ENCODE measurements at places on chromosomes 13 and 19.

DNA sequence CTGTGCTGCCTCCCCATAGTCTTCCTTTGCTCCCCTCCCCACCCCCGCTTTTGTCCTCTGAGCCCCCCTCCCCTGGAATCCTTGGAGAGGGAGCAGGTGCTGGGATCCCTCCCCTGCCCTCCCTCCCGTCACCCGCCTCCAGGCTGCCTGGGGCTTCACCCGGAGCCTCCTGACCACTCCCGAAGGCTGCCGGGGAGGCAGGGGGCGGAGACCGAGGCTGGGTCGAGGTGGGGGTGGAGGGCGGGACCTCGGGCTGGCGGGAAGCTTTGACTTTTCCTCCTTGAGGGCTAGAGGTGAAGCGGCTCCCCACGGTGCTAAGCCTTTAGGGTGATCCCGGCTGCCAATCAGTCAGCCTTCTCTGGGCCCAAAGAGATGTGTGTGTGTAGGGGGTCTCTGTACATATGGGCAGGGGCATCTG, 1.5 kb downstream of the KMT5C start:
- DNase-seq = peak; percentile 87

GRCh38 chr13:19817510-19818158, 34.9 kb upstream of the PSPC1 start:
- no peak for DNase-seq

- no peak for DNase-seq
Observed at GRCh38 chr19:6239871-6240676, 39.7 kb downstream of the MLLT1 start.

GRCh38 chr19:49391581-49392399, 3.7 kb downstream of the KASH5 start:
- peak; percentile 81 for DNase-seq

DNA sequence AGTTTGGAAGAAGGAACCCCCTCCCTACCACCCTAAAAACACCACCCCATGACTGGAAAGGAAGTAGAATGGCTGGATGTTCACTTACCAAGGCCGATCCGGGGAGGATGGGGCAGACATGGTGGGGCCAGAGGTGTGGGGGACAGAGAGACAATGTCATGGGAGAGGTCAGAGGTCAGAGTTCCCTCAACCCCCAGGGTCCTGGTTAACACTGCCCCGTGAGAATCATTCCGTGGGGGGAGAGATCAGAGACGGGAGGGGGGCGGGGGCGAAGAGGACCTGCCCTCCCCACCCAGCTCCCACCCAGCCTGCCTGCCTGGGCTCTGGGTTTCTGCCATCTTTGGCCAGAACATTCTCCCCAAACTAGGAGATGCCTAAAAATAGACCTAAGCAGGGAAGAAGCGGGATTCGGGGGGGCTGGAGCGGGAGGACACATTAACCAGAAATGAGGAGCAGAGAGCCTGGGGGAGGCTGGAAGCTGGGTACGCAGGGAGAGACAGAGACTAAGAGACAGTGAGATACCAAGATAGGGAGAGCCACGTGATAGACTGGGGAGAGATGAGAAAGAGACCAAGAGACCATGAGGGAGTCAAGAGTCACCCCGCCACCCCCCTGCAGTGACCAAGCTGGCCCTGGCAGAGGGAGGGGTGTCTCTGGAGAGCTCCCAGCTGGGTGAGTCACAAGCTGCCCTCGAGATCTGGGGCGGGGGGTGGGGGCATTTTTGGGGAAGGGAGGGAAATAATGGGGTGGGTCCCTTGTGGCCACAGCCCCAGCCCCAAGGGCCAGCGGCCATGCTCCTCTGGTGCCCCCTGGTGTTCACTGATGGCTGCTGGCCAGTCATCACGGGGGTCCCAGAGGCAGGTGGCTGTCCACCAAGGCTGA, 6.1 kb upstream of the KANK2 start:
- DNase-seq = peak; percentile 75

GRCh38 chr19:50024719-50025021, 502 bp downstream of the VRK3 start:
- DNase-seq = no peak

GRCh38 chr19:50633359-50633758, 6.3 kb downstream of the SYT3 start:
- DNase-seq = no peak

DNA sequence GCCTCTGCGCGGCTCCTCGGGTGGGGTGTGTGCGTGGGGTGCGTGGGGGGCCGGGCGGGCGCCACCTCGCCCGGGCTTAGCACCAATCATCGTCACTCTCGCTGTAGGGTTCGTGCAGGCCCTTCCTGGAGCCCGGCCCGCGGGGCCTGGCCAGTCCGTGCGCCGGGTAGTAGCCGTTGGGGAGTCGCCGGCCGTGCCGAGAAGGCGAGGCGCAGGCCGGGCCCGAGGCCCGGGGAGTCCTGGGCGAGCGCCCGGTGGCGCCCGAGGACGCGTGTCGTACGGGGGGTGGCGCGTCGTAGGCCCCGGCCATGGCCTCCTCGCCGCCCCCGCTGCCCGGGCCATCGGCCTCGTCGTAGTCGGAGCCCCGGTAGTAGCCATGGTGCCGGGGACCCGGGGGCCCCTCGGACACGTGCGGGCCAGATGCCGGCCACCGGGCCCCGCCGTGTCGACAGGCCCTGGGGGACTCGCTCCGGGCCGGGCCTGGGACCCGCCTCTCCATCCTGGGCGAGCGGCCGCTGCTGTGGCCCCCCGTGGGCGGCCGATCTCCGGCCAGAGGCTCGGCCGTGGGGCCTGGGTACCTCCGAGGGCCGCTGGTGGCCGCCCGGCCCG, 57.1 kb downstream of the IER2 start:
- DNase-seq = no peak

DNA sequence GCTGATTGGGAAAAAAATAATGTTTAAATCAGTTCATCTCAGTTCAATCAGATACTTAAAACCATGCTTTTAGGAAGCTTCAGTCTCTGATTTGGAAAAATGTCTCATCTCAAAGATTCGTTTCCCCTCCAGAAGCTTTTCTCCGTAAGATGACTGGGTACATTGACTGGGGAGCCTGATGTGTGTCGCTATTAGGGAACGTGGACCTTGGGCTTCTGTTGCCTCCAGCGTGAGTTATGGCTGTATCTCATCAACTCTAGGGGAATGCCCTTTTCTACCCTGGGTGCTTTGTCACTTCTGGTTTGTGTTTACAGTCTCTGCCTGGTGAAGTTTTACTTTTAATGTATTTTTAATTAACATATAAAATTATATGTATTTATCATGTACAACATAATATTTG, 635.5 kb upstream of the GPC6 start:
- DNase-seq = no peak

GRCh38 chr13:33554919-33555791, 262.8 kb upstream of the RFC3 start:
- no peak for DNase-seq

DNA sequence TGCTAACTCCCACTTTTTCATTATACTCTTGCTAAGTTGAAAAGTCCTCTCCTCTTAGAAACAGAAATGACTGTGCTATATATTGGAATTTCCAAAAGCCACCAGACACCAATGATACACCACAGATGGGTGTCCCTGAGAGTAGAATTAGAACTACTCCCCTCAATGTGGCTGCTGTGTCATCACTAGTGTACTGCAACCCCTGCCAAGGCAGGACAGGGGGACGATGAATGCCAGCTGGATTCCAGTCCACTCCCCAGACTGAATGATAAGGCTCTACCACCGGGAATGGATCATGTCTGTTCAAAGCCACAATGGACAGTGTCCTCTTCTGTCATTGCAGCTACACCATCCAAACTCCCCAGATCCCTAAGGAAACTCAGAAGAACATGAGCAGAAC, 69.7 kb upstream of the EDNRB start:
- no peak for DNase-seq

GRCh38 chr13:50911081-50911631, 1.6 kb downstream of the RNASEH2B start:
- no peak for DNase-seq

- DNase-seq = no peak
Observed at GRCh38 chr13:101838323-101838722, 385.8 kb downstream of the ITGBL1 start.

DNA sequence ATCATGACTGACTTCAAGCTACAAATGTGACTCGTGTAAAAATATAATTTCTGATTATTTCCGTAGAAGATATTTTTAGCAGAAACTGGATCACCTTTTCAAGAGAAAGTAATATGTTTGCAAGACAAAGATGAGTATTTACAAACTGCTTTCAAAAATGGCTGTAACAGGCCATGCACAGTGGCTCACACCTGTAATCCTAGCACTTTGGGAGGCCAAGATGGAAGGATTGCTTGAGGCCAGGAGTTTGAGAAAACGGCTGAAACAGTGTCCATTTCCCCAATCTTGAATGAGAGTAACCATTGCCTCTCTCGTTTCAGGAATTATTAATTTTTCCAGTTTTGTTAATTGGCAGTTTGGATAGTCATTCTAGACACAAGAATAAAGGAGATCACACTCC, 3.5 kb upstream of the ZNF175 start:
- no peak for DNase-seq

- DNase-seq = no peak
Observed at GRCh38 chr19:46442808-46443450, 14.2 kb upstream of the PNMA8C start.

- no peak for DNase-seq
Observed at GRCh38 chr13:44219577-44220548, 153.8 kb upstream of the SERP2 start.

DNA sequence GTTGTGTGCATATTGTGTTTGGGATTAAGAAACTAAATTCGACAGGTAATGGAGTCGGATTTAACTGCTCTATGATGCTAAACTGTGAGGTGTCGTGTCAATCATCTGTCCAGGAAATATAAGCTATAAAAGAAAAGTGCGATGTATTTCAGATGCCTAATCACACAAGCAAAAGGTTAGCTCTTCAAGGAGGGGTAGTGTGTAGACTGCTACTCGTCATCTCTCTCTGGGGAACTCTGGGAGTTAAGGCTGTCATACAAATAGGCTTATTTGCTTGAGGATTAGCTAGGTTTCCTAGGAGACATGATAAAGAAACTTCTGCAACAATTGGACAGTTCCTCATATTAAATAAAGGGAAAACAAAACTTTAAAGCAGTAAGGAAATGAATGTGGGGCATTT, 462.1 kb downstream of the OLFM4 start:
- DNase-seq = no peak

DNA sequence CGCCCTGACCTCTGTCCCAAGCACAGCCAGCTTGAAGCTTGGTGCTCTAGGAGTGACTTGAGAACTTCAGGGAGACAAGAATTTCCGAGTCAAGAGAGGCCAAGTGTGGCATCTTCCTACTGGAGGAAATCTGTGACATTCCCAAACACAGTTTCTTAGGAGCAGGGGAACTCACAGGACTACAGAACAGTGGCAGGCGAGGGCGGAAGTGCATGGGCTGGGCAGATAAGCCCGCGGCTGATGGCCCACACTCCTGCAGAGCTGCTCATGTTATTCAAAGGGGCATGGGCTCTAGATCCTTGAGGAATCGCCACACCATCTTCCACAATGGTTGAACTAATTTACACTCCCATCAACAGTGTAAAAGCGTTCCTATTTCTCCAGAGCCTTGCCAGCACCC, 168.8 kb downstream of the KATNAL1 start:
- no peak for DNase-seq

GRCh38 chr13:27186295-27186694, 14.7 kb upstream of the USP12 start:
- DNase-seq = no peak

DNA sequence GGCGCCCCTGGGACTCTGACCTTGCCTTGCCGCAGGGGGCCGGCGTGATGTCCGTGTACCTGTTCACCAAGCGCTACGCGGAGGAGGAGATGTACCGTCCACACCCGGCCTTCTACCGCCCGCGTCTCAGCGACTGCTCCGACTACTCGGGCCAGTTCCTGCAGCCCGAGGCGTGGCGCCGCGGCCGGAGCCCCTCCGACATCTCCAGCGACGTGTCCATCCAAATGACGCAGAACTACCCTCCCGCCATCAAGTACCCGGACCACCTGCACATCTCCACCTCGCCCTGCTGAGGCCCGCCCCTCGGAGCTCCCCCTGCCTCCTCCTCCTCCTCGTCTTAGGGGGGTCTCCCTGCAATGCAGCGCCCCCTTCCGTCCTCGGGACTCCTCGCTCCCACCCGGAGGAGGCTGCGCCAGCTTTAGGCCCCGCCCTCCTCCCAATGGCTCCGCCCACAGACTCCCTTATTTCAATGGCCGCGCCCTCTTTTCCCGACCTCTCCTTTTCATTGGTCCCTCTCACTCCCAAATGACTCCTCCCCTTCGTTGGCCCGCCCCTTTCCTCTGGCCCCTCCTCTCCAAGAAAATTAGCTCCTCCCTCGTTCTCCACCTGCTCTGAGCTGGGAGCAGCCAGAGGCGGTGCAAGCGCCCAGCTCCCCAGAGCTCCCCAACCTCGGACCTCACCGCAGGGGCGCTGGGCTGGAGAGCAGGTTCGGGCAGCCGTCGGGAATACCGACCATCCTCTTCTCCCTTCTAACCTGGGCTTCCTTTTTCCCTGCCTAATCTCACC, 20.5 kb upstream of the CACNG8 start:
- no peak for DNase-seq

GRCh38 chr19:35267353-35267817, 1.4 kb upstream of the USF2 start:
- peak; percentile 49 for DNase-seq

GRCh38 chr19:52336791-52337381, 843 bp downstream of the ZNF610 start:
- DNase-seq = no peak

DNA sequence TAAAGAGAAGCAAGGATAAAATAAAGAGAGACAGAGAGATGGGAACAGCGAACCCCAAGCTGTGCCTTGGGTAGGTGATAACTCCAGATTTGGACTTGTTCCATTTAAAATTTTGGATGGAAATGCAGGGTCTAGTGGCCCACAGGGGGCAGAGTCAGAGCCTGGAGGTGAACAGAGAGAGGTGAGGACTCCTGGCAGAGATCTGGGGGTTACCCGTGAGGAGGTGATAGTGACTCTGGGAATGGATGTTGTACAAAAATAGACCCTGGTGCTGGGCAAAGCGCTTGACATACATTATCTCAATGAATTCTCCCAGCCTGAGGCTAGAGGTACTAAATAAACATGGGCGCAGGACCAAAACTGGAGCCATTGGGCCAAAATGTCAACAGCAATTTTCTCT, 14.3 kb upstream of the DHRS12 start:
- no peak for DNase-seq

DNA sequence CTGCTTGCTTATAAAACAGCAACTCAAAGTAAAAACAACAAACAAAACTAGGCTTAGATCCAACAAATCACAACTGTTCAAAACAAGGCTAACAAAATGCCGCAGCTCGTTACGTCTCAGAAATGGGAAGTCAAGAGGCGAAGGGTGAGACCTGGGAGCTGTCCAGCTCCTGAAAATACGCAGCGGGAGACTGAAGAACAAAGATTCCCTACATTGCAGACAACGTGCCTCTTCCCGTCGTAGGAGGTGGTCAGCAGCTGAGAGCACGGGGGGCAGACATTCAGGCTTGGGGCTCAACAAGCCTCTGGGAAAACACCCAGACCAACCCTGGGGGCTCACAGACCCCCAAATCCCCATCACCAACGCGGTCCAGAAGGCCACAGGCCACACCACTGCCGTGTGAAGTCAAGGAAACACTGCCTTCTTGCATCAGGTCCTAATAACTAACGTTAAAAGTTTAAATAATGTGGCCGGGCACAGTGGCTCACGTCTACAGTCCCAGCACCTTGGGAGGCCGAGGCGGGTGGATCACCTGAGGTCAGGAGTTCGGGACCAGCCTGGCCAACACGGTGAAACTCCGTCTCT, 13.5 kb downstream of the PLPP2 start:
- DNase-seq = no peak

- no peak for DNase-seq
Observed at GRCh38 chr19:11566164-11566563, 7.1 kb upstream of the ELOF1 start.

- no peak for DNase-seq
Observed at GRCh38 chr13:40565282-40566148, 100.9 kb downstream of the FOXO1 start.

Measured in colonic mucosa (tissue), 4 donors.